Activated T-cell treated with anti-CD3 and anti-CD28 coated beads for 24 hours (primary cell): ENCODE measurements at places on chromosomes 4 and X.

DNA sequence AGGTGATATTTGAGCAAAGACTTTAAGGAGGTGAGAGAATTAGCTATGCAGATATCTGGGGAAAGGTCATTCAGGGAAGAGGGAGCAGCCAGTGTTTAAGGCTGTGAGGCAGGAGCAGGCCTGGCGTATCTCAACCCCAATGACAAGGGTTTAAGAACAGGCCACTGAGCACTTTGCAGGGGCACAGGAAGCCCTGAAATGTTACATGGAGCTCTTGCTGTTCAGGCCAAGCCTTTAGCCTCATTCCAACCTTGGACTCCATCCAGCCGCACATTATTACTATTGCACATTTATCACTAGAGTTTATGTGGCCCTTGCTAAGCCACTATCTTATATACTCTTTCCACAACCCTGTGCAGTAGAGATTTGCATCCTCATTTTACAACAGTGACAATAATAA lies 114.0 kb downstream of the EFNB1 start:
- DNase-seq, result no peak

- DNase-seq, result no peak
Measured at GRCh38 chr4:161650812-161651211, 513.0 kb downstream of the FSTL5 start.

GRCh38 chr4:188423039-188423438 lies 283.8 kb downstream of the TRIML1 start:
- DNase-seq, result no peak

GRCh38 chr4:88297212-88297516 lies 12.8 kb upstream of the PPM1K start:
- DNase-seq, result no peak

DNA sequence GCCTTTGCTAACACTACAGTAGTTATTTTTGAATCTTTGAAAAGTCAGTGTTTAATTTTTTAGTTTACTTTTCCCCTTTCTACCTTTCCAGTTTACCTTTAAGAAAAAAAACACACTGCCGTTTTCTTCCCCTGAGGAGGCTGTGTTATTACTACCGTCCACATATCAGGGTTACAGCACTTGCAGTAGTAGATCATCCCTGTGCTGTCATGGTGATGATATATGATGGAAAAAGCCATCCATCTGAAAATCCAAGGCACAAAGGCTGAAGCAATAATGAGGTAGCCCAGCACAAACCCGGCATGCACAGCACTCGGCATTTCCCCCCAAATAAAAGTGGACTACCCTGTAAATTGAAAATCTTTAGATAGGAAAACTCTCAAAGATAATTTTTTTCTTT lies 258.7 kb downstream of the CXXC4 start:
- no peak for DNase-seq

GRCh38 chr4:163611182-163611581 lies 116.7 kb downstream of the TMA16 start:
- no peak for DNase-seq

DNA sequence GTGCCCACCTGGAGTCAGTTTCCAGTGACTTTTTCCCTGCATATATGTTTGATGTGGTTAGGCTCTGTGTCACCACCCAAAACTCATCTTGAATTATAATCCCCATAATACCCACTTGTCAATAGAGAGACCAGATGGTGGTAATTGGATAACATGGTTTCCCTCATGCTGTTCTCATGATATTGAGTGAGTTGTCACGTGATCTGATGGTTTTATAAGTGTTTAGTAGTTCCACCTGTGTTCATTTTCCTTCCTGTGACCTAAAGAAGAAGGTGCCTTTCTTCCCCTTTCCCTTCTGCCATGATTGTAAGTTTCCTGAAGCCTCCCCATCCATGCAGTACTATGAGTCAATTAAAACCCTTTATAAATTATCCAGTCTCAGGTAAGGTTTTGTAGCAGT lies 740.9 kb downstream of the ARAP2 start:
- no peak for DNase-seq

DNA sequence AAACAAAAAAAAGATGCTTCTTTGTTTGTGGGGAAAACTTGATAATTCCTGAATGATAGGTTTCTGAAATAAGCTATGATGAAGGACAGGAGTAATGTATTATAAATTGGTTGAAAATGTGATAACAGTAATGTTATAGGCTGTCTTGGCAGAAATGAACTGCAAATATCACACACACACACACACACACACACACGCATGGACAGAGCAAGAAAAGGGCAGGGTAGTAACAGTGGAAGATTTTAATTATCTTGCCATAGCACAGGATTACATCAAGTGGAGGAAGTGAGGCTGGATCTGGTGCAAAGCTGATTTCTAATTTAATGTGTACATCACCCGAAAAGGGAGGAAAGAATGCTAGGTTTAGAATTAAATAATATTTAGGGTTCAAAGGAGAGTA lies 97.5 kb upstream of the CXXC4 start:
- DNase-seq, result no peak

GRCh38 chrX:53882331-53882730 lies 161.9 kb downstream of the PHF8 start:
- no peak for DNase-seq

GRCh38 chrX:13607331-13607995 lies 38.1 kb downstream of the EGFL6 start:
- no peak for DNase-seq

DNA sequence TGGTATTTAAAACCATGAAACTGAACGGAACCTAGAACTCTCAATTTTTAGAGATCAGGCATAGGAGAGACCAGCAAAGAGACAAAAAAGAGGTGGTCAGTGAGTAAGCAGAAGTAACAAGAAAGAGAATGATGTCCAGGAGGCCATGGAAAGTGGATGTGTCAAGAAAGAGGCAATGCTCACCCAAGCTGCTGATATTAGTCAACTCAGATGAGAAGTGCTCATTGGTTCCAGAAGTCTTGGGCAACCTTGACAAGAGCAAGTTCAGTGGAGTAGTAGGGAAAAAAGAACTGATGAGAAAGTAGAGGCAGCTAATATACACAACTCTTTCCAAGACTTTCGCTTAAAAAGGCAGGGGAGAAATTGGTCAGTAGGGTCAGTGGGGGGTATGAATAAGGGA lies 23.0 kb upstream of the CCDC149 start:
- no peak for DNase-seq
